ENCODE measurements at places on chromosomes 2 and 18.

- DNase-seq = no peak
Observed at GRCh38 chr18:71327850-71328249, 1039.0 kb downstream of the SOCS6 start.

- no peak for DNase-seq
Observed at GRCh38 chr2:10909050-10909995, 2.4 kb upstream of the KCNF1 start.

- no peak for DNase-seq
Observed at GRCh38 chr18:7174344-7175095, 56.4 kb upstream of the LRRC30 start.

DNA sequence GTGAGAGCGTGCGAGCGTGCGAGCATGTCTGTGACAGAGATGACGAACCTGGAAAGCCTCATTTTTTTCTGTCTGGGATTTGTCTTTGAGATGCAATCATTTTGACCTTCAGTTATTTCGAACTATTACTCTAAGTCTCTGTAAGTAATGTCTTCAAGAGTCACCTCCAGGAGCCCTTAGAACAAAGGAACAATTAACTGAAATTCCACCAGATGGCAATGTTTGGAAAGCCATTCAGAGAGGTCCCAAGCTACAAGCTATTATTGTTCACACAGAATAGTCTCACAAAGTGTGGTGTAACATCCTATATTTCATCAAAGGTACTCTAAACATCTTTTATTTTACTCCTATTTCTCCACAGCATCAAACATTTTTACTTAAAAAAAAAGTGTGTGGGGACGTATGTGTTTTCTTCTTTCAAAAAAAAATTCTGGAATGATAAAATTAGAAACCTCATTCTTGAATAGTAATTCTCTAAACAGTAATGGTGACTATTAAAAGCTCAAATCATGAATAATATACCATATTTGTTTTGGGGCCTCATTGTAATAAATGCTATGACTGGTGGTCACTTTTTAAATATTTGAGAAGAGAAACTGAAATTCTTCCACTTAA is 35.1 kb upstream of the MAPRE2 start:
- no peak for DNase-seq

DNA sequence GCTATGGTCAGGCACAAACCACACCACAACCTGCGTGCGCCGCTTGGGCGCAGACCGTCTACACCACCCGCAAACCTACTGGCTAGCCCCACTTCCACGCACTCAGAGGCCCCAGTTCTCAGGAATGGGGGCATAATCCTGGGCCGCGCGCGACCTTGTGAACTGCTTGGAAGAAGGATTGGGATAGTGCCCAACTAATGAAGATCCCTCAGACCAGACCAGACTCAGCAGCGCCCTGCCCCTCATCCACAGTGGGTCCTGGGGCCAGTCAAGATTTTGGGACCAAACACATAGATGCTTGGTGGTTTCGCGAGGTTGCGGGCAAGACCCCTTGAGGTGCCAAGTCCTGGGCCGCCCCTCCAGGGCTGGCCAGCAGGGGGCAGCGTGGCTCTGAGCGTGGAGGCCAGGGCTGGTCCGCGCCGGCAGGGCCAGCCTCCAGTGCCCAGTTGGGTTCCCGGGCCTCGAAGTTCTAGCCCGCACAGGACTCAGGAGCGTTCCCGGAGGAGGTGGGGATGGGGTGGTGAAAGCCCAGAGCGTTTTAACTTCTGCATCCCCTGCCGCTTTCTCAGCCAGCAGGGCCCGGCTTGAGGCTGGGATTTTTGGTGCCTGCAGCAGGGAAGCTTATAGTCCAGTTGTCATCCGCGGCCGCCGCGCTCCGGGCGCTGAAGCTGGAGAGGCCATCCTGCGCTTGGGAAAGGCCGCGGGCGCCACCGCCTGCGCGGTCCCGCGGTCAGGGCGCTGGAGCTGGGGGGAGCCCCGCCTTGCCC is 8.3 kb downstream of the OSR1 start:
- DNase-seq = peak; percentile 42
